ENCODE measurements at places on chromosomes 13 and 19.

- no peak for DNase-seq
Measured at GRCh38 chr19:27735314-27735713, 1477.6 kb downstream of the UQCRFS1 start.

- no peak for DNase-seq
Measured at GRCh38 chr19:46294494-46294893, 2.3 kb upstream of the HIF3A start.

DNA sequence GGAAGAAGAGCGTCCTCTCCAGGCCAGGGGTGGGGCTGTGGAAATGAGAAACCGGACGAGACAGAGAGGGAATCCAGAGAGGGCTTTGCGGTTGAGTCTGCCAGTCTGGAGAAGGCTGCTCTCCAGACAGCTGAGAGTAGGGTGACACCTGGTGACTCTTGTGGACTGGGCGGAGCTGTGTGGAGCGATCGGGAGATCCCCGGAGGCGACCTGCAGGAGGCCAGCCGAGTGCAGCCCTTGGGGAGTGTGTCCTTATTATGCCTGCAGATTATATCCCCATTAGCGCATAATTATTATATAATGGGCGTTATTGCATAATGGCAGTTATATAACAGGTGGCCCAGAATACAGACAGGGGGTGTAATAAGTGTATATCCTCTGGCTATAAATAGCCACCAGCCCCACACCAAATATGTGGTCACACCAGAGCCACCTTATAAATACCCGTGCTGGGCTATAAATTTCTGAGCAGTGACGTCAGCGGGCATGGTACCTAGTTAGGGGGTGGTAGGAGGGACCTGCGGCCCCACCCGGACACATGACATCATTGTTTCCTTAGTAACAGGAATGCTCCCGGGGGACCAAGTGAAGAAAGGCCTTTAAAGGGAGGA, 41.2 kb downstream of the NFIX start:
- no peak for DNase-seq

GRCh38 chr19:27733551-27734266, 1479.2 kb downstream of the UQCRFS1 start:
- no peak for DNase-seq

DNA sequence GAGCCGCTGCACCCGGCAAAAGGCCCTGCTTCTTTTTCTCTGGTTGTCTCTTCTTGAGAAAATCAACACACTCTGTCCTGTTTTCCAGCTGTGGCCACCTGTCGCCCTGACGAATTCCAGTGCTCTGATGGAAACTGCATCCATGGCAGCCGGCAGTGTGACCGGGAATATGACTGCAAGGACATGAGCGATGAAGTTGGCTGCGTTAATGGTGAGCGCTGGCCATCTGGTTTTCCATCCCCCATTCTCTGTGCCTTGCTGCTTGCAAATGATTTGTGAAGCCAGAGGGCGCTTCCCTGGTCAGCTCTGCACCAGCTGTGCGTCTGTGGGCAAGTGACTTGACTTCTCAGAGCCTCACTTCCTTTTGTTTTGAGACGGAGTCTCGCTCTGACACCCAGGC, 17.2 kb downstream of the LDLR start:
- DNase-seq = no peak

- DNase-seq = no peak
Measured at GRCh38 chr13:40558656-40559055, 107.8 kb downstream of the FOXO1 start.

Measured in HFF-Myc (cell line).